Activated CD8-positive, alpha-beta T cell treated with anti-CD3 and anti-CD28 coated beads for 36 hours (primary cell): ENCODE measurements at places on chromosomes 16 and 17.

DNA sequence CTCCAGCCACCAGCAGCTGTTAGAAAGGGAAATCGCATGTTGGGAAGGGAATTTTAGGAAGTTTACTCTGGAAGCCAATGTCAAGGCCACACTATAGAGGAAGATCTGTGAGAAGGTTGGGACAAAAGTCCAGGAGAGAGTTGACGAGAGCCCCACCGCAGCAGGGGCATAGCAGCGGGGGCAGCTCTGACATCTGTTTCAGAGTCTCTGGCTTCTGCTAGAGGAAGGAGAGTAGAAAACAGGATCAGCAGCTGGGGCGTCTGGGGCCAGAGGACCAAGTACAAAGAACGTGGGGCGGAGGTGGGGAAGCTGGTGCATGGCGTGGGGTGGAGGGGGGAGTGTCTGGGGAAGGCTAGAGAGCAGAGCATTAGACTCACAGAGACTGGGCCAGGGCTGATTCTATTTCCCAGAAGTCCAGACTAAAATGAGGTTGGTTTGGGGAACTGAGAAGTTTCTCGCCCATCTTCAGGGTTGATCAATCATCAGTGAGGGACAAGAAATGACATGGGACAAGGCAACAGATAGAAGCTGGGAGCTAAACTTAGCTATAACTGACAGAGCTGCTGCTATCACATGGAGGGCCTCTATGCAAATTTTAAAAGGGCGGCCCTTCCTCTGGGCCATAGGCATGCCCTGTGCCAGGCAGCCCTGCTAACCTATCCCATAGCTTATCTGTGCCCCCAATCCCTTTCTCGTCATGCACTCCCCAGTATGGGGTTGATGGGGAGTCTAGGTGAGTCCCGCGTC, 1.2 kb downstream of the RABEP2 start:
- H3K36me3 ChIP-seq: peaks cover 8% of the 10 kb centered on the region
- peak overlapping the region; percentile 93 for H3K4me3 ChIP-seq
- peaks cover 15% of the 10 kb centered on the region for H3K4me1 ChIP-seq
- peak overlapping the region; percentile 71 for H3K27ac ChIP-seq

DNA sequence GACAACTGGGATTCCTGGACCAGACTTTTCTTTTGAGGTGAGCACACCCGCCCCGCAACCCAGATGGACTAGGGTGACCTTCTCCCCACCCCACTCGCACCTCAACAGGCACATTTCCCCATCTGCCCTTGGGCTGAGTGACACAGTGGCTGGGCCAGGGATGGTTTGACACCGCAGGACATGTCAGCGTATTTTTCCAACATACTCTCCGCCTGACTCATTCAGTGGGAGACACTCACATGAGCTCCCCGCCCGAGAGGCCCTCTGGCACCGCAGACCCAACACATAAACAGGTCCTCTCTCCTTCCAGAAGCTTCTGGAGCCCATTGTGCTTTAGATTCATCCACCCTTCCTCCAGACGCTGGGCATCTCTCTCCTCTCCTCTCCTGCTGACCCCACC, 69.4 kb downstream of the ZDHHC7 start:
- DNase-seq: no peak
- no peaks in the 10 kb centered on the region for H3K36me3 ChIP-seq
- no peaks in the 10 kb centered on the region for H3K4me1 ChIP-seq
- no peak overlapping the region for H3K27ac ChIP-seq

DNA sequence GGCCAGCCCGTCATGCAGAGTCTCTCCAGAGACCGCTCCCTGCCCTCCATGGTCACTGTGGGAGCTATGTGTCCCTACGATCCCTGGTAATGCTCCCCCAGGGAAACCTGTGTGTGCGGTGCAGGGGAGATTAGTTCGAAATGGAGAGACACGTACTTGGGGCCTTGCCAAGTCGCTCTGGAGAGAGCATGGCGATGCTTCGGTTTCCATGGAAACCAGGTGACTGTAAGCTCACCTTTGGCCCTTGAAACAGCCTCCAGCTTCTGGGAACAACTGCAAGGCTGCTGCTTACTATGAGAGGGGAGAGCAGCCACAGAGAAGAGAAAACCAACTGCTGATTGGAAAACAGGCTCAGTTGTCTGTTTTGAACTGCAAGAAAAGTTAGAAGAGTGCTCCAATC, 879.7 kb upstream of the EEF2KMT start:
- H3K27me3 ChIP-seq: no peaks in the 10 kb centered on the region
- no peaks in the 10 kb centered on the region for H3K36me3 ChIP-seq
- no peaks in the 10 kb centered on the region for H3K4me1 ChIP-seq
- no peak overlapping the region for H3K4me3 ChIP-seq

- no peaks in the 10 kb centered on the region for H3K4me1 ChIP-seq
- no peak overlapping the region for H3K4me3 ChIP-seq
- no peaks in the 10 kb centered on the region for H3K27me3 ChIP-seq
- no peak for DNase-seq
Measured at GRCh38 chr16:85633438-85633743, 20.3 kb downstream of the GSE1 start.

DNA sequence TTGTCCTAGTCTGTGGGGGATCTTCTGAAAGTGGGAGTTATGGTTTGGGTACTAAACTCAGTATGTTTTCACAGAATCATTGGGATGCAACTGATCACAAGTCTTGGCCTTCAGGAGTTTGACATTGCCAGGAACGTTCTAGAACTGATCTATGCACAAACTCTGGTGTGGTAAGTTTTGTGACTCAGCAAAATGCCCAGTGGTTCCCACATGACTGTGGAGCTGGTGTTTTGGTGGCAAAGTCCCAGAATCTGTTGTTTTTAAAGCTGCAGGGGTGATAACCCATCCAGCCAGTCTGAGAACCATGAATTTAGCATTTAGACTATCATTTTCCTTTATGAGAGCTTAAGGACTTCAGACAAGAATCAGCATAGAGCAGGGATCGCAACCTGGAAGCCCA, 40.6 kb downstream of the GDE1 start:
- no peak overlapping the region for H3K4me3 ChIP-seq
- H3K4me1 ChIP-seq: no peaks in the 10 kb centered on the region
- H3K27me3 ChIP-seq: peaks cover 5% of the 10 kb centered on the region
- DNase-seq: no peak
- no peak overlapping the region for H3K27ac ChIP-seq

DNA sequence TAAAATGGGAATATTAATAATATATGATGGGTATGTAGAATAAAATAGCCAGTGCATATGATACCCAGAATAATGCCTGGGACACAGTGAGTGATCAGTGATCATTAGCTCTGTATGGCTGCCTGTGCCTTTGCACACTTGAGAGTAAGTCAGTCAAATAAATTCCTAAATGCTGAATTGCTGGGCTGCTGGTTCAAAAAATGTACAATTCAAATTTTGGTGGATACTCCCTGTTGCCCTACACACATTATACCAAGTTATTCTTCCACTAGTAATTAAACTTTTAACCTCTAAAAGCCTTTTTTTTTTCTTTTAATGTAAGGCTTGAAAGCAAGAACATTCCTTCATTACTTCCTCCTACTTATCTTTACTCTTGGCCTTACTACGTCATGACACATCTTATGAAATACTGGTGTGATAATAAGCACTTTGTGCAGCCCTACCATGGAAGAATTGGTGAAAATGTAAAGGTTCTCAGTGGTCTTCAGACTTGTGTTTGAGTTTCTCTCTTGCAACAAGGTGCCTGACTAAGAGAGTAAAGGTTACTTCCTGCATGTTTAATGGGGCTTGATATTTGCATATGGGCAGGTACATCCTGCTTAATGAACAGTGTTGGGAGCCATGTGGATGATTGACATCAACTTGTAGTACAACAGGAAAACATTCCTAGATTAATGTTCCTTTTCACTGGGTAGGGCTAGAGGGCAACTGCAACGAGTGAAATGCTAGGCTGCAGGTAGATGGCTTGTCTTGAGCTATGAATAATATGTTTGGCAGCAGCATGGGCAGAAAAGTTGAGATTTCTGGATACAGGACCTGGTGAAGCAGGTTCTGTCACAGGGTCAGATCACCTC, 84.3 kb downstream of the PRKCA start:
- H3K27me3 ChIP-seq: no peaks in the 10 kb centered on the region
- peak overlapping the region; percentile 78 for H3K27ac ChIP-seq
- no peak for DNase-seq
- peaks cover 75% of the 10 kb centered on the region for H3K4me1 ChIP-seq
- no peak overlapping the region for H3K4me3 ChIP-seq
